ENCODE measurements at places on chromosomes 12 and 14.

- DNase-seq, result no peak
Observed at GRCh38 chr14:42778984-42779383, 1172.3 kb downstream of the LRFN5 start.

- no peak for DNase-seq
Observed at GRCh38 chr14:95222151-95222631, 64.9 kb upstream of the DICER1 start.

DNA sequence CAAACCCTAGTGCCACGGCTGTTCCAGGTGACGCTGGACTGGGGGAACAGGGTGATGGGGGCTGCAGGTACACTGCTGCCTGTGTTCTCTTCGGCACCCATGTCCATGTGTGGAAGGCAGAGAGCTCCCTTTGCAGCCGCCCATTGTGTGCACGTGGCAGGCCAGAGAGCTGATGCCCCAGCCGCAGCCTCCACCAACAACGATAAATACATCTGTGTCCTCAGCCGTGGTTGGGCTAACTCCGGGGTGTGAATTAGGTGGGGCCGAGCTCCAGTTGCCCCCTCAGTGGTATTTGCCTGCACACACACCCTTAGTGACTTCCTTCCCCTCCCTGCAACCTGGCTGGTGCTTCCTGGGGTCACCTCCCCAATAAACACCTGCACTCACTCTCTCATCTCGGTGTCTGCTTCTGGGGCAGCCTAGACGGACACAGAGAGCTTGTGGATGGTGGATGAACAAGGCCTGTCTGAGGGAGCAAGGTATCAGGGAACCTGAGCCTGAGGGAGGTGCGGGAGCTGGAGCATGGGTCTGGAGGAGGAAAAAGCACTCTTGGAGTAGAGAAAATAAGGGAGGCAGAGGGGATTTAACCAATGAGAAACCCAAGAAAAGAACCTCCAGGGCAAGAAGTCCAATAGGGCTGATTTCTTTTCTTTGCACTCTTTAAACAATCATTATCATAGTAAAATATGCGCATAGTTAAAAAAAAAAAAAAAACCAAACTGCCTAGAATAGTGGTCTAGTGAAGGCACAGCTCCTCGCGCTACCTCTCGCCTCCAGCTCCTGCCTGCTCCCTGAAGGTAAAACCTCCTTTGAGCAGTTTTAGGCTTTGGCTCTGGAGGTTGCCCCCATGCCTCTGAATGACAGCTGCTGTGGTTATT, 112.6 kb downstream of the ZNF664 start:
- DNase-seq, result no peak

- no peak for DNase-seq
Observed at GRCh38 chr14:102538602-102539543, 29.3 kb upstream of the ANKRD9 start.

DNA sequence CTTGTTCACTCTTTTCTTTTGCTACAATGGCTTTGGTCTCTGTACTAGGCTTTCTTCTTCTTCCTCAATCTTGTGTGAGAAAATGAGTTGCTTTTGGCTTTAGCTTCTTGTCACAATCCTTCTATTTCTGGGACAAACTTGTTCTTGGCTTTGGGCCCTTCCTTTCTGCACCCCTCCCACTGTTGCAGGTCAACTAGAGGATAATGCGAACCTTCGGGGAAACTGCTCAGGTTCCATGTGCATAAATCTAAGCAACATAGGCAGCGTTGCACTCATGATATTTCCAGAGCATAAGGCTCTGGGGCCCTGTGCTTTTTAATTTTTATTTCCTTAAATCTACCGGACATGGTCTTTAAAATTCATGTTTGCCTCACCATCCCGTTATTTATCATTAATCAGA, 89.8 kb upstream of the LRIG3 start:
- no peak for DNase-seq

GRCh38 chr12:40655451-40655850, 36.8 kb upstream of the CNTN1 start:
- DNase-seq, result peak; percentile 62

DNA sequence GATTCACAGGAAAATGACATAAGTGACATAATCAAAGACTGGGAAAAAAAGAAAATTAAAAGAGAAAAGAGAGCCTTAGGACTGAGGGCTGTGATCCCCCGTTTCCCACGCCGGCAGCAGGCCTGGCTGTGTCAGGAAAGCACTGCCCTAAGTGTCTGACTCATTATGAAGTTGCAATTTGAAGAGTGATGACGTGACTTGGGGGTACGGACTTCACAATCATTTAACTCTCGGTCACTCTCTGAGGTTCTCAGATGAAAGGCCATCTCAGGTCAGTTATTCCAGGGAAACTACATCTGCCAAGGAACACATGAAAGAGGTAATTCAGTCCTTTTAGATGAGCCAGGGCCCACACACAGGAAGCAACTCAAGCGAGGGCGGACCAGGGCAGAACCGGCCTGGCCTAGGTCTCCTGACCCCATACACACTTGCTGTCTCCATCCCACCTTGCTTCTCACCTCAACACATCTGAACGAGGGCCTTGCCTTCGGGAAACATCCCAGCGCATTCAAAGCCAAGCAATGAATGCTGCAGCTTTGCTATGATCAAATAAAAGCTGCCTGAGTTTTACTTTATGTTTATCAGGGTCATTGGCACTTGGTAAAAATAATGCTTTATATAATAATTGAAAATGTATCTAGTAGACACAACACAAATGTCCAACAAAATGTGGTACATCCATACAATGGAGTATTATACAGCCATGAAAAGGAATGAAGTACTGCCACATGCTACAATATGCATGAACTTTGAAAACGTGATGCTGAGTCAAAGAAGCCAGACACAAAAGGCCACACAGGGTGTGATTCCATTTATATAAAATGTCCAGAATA, 2.7 kb downstream of the SSH1 start:
- no peak for DNase-seq

DNA sequence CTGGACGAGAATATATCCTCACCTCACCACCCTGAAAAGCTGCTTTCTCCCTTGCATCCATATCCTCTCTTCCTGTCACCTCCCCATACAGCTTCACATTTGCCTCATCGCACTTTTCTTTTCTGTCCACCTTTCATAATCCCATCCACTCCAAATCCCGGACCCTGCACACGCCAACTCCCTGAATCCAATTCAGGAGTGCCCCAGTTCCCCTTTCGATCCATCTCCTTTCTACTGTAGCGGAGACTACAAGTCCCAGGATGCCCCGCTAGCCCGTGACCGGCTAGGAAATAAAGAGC, 2.5 kb downstream of the TMEM253 start:
- no peak for DNase-seq

DNA sequence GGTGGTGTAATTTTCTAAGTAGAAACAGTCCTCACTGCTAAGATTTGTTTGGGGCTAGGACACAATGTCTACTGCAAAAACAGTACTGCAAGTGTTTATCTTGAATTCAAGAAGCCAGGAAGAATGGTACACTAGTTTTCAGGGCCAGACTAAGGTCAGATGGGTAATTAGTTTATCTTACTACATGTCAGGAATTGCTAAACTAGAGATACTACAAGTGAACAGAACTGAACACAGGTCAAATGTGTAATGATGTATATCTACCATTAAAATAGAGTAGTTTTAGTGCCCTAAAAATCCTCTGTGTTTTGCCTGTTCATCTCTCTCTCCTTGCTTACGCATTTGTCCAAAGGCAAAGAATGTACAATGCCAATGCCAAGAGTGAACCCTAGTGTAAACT, 2.3 kb upstream of the RPL41 start:
- no peak for DNase-seq

GRCh38 chr14:100523131-100523842, 63.9 kb downstream of the BEGAIN start:
- DNase-seq, result no peak

- DNase-seq, result no peak
Observed at GRCh38 chr12:27965411-27965810, 7.1 kb downstream of the PTHLH start.

DNA sequence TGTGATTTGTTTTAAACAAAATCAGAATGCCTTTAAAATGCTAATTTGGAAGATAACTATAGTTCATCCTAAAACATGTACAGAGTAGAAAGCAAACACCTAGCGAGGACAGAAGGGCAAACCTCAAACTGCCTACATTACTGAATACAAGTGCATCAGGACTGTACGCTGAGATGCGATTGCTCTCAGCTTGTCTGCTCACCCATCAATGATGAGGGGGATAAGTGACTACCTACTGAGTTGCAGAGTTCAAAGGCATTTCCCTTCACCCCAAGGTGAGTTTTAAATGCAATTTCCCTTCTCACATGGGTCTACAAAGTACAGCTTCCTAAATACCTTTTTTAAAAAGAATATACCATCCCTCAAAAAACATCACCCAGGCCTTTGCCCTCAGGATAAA, 52.9 kb downstream of the PHLDA1 start:
- no peak for DNase-seq

DNA sequence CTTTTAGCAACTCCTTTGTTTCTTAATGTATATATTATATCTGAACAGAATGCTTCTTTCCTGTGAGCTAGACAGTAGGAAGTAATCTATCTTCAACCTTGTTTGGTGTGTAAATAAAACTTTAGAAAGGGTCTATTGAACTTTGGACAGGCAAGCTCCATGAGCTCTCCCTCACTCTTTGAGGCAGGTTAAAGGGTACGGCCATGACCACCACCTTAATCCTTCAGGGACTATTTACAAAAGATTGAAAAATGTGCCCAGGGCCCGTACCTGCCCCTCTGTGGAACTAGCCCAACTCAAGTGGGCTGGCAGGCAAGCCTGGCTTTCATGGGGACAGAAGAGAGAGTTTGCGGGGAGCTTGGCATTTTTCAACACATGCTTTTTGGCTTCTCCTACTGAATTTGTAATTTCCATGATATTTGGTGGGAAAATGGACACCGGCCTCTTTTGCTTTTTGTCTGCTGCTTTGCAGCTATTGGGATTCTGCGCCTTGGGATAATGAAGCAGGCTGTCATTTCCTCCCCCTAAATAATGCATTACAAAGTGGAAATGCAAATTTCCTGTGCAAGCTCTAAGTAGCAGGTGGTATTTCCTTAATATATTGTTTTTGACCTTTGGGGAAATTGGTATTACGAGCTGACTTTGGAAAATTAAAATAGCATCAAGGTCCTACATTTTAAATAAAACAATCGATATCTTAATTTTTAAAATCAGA, 106.0 kb downstream of the HMGA2 start:
- DNase-seq, result no peak

GRCh38 chr14:65471038-65471878, 58.7 kb downstream of the FUT8 start:
- no peak for DNase-seq

- DNase-seq, result no peak
Observed at GRCh38 chr12:117026343-117026742, 72.9 kb downstream of the TESC start.

GRCh38 chr12:65493913-65494245, 215.4 kb downstream of the MSRB3 start:
- DNase-seq, result no peak

DNA sequence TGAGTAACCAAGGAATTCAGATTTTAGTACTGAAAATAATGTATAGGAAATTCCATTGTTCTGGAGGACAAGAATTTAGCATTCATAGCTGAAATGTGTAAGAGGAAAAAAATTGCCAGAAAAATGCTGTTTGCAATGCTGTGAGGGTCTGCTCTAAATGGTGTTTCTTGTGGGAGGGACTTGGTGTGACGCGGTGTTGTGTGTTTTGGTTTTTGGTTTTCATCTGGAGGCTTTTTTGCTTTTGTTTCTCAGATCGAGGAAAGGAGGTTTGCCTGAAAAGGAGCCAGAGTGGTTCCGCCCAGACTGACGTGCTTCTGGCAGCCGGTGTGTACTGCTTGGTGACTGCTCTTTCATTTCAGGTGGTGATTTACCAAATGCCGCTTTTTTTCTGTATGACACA, 211.8 kb upstream of the HMGA2 start:
- DNase-seq, result no peak
